ENCODE measurements at places on chromosomes 11 and 22.

GRCh38 chr11:9646324-9646723, 17.6 kb upstream of the SWAP70 start:
- DNase-seq: no peak

GRCh38 chr11:66240781-66241136, 27.7 kb upstream of the RAB1B start:
- DNase-seq: no peak

DNA sequence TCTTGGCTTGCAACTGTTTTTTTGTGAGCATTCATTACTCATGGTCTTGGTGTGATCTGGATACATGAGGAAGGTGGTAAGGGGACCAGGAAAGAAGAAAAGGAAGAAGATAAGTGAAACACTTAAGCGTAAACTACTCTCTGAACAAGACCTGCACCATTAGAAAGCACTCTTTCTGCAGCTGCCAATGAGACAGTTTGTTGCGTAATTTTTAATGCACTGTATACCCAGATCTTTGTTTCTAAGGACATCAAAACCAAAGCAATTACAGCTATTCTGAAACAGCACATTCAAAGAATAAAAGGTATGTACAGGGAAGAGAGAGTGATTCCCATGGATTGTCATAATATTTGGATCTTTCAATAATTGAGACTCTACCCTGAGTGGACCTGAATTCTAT, 147.4 kb downstream of the BLID start:
- no peak for DNase-seq

DNA sequence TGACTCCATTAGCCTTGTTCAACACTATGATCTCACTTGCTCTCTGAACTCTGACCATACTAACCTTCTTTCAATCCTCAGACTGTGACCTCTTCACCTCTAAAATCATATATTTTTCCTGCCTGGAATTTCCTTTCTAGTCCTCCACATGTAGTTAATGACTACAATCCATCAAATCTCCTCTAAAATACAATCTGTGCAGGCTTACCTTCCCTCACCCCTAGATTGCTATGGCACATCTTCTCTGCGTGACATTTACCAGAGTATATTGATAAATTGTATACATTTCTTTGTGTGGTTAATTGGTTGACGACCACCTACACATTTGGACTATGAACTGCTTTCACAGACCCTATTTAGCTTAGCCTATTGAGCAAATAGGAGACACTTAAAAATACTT, 1330.2 kb upstream of the TENM4 start:
- DNase-seq: no peak

DNA sequence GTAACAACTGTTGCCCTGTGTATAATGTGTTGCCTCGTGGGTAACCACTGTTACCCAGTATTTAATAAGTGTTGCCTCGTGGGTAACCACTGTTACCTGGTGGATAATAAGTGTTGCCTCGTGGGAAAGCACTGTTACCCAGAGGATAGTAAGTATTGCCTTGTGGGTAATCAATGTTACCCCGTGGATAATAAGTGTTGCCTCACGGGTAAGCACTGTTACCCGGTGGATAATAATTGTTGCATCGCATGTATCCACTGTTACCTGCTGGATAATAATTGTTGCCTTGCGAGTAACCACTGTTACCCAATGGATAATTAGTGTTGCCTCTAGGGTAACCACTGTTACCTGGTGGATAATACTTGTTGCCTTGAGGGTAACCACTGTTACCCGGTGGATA, 17.1 kb upstream of the NXPE4 start:
- DNase-seq: no peak

DNA sequence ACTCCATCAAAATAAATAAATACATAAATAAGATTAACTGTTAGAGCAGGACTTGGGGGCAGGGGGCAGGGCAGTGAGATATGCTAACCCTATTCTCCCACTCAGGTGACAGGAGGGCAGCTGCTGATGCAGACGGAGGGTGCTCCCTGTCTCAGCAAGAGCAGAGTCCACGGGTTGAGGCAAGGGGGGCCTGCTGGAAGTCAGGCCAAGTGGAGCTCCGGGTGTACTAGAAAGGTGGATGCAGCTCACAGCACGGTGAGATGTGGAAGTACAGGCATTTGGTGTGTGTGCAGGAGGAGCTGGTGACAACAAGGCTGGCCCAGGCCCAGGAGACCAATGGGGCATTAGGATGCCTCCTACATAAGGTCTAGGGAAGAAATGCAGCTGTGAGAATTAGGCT, 467.3 kb upstream of the B3GAT1 start:
- no peak for DNase-seq

DNA sequence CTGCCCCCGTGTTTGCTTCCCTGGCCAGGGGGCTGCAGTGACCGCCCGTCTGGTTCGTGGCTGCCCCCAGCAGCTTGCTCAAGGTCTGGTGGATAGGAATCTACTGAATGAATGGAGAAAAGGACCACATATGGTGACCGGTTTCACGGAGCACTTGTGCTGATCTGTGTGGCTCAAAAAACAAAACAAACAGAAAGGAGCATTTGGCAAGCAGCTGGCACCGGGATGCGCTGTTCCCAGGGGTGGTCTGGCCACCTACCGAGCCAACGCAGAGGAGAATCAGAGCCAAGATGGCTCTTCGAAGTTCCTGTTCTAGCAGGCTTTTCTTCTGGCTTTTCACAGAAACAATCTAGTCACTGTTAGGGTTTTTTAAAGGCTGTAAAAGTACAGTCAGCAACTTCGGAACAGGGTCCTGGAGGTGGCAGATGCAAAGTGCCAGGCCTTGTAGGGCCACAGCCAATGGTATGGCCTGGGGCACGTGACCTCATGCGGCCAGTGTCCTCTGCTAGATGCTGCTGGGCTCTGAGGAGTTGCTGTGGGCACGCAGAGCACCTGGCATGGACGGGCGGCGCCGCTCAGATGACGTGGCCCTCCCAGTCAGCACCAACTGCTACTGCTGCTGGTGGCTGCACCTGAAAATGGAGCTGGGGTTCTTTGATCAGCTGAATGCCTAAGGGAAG, 27.3 kb upstream of the PACSIN2 start:
- DNase-seq: no peak

DNA sequence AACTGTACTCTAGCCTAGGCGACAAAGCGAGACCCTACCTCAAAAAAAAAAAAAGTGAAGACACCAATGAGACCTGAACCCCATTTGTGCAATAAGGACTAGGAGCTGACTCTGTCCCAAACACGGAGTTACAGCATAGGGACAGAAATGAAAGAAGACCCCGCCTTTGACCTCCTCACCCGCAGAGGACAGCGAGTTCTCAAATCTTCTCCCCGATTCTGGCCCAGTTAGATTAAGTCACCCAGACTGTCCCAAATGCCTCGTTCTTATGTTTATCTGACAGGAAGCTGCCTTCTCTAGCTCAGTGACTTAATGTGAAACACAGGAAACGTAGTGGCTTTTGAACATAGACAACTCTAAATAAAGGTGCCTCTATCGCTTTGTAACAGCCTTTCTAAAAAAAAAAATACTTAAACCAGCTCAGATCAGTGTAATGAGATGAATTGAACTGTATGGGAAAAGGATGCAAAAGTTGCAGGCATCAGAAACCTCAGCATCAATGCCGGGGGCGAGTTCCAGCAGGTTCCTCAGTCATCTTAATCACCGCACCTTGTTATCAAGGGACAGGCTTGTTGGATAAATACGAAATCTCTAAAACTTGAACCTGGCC, 10.6 kb downstream of the MYH9 start:
- no peak for DNase-seq

DNA sequence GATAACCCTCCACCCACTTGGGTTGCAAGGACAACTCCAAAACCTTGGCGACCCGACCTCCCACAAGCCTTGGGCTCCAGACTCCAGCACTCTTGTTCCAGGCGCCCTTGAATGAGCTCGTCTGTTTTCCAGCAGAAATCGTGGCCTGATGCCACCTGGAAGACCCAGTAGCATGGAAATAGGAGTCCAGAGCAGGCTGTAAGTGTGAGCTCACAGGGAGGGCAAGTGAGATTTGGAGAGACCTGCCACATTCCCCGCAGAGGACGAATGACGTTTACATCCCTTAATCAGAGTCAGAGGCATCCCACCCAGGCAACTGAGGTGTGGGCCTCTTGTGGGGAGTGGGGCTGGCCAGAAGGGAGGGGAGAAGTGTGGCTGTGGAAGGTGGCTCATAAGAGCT, 71.9 kb downstream of the LDLRAD3 start:
- DNase-seq: no peak

GRCh38 chr11:118415062-118415738, 13.8 kb downstream of the ATP5MG start:
- DNase-seq: no peak

DNA sequence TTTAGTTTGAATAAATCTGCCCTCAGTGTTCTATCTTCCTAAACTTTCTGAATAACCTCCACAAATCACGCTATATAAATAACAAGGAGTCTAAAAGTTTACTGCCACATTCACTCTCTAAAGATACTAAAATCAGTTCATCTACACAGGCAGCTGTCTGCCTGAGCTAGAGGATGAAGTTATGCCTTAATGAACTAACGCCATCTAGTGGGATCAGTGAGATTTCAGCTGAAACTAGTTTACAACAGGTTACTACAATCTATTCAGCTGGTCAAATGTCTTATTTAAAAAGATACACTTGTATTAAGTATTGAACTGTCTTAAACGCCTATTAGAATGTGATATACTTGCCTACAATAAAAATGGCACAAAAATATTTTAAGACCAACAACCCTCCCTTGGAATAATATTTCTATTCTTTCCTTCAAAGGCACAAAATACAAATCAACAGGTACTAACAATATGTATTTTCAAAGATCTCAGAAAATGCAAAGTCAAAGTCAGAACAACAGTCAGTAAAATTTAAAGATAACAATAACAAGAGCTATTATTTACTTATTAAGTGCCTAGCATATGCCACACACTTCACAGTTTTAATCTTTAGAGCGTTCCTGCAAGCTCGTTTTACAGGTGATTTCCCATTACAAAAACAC, 84.1 kb downstream of the LARGE2 start:
- DNase-seq: no peak

GRCh38 chr11:9977554-9977953, 313.7 kb downstream of the SWAP70 start:
- DNase-seq: no peak

DNA sequence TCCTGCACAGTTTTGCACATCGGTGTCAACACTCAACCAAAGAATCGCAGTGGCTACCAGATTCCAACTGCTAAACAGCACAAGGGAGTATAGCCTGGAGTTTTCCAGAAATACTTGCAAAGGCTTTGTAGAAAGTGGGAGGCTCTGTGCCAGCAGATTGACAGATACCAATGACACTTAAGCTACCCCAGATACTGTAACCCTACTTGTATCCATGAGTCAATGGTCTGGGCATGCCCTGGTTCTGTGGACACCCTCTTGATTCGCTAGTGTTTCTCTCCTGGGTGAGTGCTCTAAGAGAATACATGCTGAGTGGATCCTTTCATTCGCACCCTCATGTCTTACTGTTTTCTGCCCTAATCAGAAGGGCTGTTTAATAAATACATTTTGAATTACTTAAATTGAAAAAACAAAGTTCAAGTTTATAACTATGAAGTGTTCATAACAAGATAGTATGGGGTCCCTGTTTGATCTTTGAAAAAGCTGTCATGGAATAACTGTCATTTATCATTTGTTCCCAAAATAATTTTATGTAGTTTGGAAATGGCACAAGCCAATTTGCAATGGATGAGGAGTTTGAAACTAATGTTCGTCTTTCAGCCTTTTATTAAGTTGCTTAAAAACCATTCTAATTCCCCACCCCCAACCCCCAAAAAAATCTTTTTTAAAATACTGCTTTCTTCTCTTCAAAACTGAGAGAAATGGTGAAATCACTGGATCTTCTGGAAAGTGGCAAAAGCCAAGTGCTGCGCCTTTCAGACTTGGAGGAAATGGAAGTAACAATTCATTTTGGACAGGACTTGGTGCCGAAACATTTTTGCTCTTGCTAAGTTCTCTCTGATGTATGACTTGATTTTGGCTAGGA, 600.5 kb upstream of the TENM4 start:
- DNase-seq: no peak

GRCh38 chr11:457111-457760, 7.2 kb downstream of the PTDSS2 start:
- DNase-seq: no peak

GRCh38 chr11:109695696-109696095, 273.7 kb downstream of the C11orf87 start:
- no peak for DNase-seq

- no peak for DNase-seq
Measured at GRCh38 chr11:131800452-131800851, 430.0 kb downstream of the NTM start.

GRCh38 chr22:50522806-50523438, 2.5 kb downstream of the SCO2 start:
- no peak for DNase-seq

GRCh38 chr11:88569342-88569741, 231.8 kb upstream of the CTSC start:
- no peak for DNase-seq

- DNase-seq: no peak
Measured at GRCh38 chr11:113698515-113698914, 7.6 kb downstream of the TMPRSS5 start.

GRCh38 chr11:15958910-15959309, 397.4 kb downstream of the SOX6 start:
- no peak for DNase-seq

DNA sequence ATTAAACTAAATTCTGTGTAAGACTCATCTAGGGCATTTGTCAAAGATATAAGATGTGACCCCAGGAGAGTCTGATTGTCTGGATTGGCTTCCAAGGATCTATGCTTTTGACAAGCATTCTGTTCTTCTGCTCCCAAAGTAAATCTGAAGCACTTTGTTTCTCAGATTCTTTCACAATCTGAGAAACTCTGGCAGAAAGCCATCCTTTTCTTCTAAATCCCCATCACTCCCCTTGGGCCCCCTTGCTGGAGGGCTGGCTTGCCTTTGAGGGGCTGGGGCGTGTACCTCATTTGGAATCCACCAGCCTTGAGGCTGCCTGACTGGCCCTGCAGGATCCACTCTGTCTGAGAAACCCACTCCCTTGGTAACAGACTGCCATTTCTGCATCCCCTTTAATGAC, 173.5 kb upstream of the CTSC start:
- no peak for DNase-seq

- no peak for DNase-seq
Measured at GRCh38 chr22:19378344-19378674, 53.2 kb downstream of the HIRA start.

DNA sequence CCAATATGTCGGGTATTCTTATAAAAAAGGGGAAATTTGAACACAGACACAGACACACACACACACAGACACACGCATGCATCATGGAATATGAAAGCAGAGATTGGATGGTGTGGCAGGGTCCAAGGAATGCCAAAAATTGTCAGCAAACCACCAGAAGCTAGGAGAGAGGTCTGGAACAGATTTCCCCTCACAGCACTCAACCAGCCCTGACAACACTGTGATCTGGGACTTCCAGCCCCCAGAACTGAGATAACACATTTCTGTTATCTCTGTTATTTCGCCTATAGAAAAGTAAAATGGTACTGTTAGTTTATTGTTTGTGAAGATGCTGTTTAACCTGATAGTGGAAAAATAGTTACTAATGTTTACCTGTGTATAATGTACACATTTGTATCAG, 145.4 kb upstream of the ZBED5 start:
- DNase-seq: no peak

Data from activated T-cell treated with anti-CD3 and anti-CD28 coated beads, Interleukin-2, amount 50 U/mL, for 24 hours (primary cell).